Osteocyte (in vitro differentiated cells): ENCODE measurements at places on chromosomes 11 and 22. TPM values are rescaled to one million over a fixed set of nuclear protein-coding genes. Genes with fewer than 3 reads are reported as not detected.

DNA sequence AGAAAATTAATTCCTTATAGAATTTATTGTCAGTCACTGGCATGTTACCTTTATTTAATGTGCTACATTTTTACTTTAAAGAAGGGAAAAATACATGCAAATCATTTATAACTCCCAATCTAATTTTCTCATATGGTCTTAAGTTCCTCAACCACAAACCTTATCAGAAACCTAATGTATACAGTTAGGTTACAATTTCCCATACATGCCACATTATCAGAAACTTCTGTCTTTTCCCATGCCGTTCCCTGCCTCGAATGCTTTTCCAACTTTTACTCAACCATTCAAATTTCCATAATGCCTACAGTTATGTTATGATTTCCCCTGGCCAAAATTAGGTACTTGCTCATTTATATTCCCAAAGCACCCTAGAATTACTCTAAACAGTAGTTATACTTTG, 13.5 kb downstream of the RSF1 start:
- no peak for DNase-seq

DNA sequence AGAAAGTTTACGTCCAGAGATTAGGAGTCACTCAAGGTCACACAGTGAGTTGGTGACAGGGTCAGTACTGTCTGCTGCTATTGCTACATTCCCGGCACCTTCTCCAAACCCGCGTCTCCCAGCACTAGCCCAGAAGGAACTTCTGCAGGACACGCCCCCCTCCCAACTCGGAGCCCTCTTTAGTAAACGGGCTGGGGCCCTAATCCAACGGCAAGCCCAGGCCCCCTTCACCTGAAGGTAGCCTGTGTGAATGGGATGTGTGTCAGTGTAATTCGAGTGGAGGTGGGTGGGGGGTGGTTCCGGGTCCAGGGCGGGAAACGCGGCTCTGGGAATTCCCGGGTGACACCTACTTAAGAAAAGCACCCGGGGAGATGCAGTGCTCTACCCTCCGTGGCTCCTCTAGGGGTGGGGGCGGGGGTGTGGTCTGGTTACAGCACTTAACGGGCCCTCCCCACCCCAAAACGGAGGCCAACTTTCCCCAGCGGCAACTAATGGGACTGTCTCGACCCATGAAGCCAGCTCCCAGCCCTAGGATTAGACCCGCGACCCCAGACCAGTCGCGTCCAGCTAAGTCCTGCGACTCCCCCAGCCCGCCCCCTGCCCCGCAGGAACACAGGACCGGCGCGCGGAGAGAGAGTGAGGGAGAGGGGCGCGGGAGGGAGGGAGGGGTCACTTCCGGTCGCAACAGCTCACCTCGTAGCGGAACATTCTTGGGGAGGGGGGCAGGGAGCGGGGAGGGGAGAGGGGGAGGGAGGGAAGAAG, 468 bp downstream of the PATL1 start:
- no peak for DNase-seq

GRCh38 chr22:28582806-28583205, 96.8 kb downstream of the TTC28 start:
- DNase-seq = no peak

LRRC75B gene
- 10.3 and 11.0 TPM in 2 replicates for total RNA-seq

SLC6A5 gene
- total RNA-seq = not detected in 2 replicates
